ENCODE measurements at places on chromosomes 1 and 21.

- no peak for DNase-seq
Observed at GRCh38 chr1:57198912-57199311, 224.9 kb downstream of the DAB1 start.

DNA sequence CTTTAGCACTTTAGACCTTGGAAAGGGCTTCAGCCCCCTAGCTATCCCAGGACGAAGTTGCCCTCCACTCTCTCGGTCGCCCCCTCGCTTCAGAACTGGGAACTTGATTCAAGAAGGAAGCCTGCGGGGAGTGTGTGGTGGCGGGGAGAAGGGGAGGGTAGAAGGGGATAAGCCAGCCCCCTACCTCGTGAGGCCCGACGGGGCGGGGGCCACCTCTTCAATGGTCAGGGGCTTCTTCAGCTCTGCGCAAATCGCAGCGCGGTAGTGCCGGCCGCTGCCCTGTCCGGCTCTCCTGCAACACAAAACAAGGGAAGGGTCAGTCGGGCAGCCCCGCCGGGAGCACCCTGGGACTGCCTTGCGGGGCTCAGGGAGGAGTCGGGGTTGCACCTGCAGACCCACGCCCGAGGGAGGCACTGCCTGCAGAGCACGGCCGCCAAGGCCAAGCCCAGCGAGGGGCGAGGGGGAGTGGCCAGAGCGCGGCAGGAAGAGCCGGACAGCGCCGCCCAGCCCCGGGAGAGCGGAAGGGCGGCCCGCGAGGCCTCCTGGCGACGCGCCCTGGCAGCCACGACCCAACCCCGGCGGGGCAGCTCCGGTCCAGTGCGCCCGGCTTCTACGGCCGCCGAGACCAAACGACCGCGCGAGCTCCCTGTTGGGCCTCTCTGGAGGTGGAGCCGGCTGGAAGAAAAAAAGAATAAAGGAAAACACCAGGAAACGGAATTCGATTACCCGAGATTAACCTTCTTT, 56.2 kb upstream of the RASAL2 start:
- DNase-seq = no peak

DNA sequence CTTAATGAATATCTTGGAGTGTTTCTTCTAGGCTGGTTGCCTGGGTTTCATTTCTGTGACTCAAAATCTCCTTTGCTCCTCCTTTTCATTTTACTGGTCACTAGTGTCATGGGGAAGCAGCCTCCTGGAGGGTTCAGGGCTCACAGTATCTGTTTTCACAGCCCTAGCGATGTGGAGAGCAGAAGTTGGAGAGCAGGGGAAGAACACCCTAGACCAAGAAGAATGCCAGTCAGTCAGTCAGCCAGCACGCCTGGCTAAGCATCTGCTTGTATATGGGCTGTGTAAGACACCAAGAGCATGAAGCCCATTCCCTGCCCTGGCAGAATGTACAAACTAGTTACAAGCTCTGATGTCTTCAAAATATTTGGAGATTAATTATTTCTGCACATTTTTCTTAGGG, 7.9 kb downstream of the RXRG start:
- DNase-seq = no peak

- no peak for DNase-seq
Observed at GRCh38 chr1:180382326-180383115, 119.9 kb downstream of the ACBD6 start.

DNA sequence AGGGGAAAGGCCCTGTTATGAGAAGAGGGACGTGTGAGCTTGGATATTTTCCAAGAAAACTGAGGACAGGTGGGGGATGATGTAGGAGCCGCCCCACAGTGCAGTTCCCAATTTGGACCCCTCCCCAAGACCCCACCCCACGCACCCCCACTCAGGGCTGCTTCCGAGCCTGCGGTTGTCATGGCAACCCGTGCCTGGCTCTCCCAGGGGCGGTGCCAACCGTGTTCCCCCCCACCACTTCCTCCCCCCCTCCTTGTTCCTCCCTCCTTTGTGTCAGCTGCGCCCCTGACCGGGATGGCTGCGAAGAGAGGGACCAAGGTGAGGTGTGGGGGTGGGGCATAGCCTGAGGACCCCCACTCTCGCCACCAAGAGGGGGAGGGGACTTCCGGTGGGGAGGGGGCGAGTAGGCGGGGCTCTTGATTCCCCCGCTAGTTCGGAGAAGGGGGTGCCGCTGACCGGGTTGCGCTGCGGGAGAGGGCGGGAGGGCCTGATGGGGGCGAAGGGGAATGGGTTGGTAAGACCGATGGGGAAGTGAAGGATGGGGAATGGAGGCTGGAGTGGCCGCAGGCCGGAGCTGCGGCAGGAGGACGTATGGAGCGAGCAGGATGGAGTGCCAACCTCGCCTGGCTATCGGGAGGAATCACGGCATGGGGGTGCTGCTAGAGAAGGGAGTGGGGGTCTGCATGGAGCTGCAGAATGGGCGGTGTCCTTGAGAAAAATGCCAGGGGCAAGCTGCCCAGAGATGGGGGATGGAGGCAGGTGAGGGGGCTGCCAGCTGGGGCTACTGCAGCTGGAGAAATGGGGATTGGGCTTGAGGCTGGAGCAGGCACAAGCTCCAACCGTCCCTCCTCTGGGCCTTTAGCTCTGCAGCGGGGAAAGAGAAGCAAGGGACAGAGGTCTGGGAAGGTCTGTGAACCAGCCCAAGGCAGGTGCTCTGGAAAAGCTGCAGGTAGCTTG, 953 bp downstream of the TRIM46 start:
- no peak for DNase-seq

- DNase-seq = no peak
Observed at GRCh38 chr1:198205016-198205684, 48.4 kb downstream of the NEK7 start.

- DNase-seq = no peak
Observed at GRCh38 chr1:177278626-177279390, 108.0 kb downstream of the BRINP2 start.

- no peak for DNase-seq
Observed at GRCh38 chr1:163083690-163084089, 14.5 kb downstream of the RGS4 start.

DNA sequence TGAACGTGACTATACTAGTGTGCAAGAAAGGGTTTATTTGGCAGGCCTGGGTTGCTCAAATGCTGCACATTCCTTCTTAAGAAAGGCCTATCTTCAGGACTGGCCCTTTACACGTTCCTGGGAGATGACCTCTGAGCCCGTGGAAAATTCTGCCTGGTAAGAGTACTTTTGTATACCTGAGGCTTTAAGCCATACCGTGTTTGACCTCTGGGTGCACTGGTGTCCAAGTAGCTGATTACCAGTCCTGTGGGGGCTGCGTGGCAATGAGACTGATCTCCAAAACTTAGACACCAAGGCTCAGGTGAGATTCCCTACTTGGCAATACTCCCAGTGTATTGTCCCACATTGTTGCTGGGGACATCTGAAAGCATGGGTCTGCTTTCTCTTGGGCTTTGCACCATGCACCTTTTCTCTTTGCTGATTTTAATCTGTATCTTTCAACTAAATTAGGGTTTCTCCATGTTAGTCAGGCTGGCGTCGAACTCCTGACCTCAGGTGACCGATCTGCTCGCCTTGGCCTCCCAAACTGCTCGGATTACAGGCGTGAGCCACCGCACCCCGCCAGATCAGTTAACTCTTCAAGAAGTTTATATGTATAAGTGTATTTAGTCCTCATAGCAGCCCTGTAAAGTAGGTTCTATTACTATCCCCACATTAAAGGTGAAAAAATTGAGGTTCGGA, 44.5 kb downstream of the TRIM33 start:
- no peak for DNase-seq

DNA sequence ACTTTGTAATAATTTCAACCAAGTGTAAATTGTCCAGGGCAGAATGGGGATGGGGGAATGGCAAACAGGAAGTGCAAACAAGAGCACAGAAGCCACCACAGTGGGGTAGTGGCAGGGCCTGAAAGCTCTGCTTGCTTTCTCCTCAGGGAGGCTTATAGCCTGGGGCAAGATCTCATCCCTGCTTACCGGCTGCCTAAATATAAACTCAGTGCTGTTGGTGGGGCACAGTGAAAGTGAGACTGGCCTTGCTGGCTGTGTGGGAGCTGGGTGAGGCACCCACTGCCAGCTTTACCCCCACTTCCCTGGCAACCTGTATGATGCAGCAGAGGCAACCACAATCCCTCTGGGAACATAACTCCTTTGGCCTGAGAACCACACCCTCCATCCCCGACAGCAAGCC, 15.2 kb downstream of the STYXL2 start:
- no peak for DNase-seq

DNA sequence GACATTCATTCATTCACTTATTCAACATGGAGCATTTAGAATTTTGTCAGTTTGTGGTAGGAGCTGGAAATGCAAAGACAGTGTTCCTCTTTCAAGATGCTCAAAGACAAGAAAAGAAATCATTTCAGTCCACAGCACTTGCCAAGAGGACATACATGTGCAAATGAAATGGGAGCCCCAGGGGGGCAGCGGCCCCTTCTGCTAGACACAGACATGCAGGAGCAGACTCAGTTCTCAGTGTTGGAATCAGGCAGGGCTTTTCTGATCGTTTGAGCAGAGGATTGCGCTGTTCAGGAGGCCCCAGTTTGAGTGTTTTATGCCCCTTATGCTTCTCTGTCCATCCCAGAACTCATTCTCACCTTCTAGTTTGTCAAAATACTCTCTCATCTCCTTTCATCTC, 35.6 kb upstream of the VASH2 start:
- no peak for DNase-seq

GRCh38 chr1:222229672-222230312, 318.1 kb downstream of the HHIPL2 start:
- DNase-seq = no peak

DNA sequence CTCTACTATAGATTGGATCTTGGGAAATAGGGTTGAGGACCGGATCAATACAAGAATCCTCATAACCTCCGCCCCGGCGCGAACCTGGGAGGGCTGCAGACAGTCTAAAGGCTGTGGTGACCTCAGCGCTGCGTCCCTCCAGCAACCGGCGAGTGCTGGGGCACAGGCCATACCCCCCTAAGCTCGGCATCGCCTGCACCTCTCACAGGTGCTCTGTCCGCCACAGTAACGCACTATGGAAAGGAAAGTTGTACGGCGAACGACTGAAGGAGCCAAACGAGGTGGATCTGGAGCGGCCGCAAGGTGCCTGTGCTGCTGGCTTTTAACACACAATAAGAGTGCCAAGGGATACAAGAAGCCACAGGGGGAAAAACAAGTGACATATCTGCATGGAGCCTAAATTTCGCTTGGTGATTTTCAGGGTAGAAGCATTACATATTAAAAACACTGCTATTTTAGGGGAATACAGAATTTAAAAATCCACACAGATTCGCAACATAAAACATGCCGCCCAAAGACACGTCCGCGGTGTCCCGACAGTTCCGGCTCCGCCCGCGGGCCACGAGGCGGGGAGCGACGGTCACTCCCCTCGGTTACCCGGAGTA, 1.4 kb upstream of the RBM15 start:
- DNase-seq = no peak

DNA sequence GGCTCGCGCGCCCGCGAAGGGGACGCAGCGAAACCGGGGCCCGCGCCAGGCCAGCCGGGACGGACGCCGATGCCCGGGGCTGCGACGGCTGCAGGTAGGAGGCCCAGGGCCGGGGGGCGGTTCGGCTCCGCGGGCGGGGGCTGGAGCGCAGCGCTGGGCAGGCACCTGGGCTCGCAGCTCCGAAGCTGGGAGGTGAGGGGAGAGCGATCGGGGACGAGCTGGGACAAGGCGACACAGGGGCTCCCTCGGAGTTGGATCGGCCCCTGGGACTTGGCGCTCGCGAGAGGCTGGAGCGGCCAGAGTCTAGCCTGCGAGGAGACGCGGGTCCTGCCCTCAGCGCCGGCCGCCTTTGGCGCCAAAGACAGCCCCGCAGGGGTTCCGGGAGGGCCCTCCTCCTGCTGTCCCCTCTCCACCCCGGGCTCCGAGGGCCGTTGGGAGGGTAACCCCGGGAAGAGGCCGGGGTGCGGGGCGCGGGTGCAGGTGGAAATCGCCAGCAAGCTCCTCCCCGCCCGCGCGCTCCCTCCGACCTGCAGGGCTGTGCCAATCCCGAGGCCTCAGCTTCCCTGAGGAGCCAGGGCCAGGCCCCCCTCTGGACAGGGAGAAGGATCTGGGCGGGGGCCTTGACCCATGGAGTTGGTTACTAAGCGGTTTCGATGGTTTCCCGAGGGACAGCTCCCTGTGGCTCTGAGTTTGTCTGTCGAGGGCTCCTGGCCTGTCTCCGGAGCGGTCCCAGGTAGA, 401 bp downstream of the TP73 start:
- no peak for DNase-seq

- no peak for DNase-seq
Observed at GRCh38 chr1:40712997-40713396, 21.5 kb downstream of the NFYC start.

DNA sequence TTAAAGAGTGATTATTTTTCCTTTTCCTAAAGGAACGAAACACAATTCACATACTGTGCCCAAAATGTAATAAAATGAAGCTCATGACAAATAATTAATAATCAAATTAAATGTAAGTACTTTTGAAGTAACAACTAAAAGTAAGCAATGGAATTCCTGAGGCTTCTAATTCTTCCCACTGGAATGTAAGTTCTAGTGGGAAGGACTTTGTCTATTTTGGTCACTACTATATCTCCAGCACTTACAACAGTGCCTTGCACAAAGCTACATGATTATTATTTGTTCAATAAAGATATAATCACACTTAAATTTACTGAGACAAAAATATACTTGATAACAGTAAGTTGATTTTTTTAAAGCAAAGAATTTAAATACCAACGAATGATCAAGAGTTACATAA, 128.8 kb downstream of the COQ8A start:
- no peak for DNase-seq

DNA sequence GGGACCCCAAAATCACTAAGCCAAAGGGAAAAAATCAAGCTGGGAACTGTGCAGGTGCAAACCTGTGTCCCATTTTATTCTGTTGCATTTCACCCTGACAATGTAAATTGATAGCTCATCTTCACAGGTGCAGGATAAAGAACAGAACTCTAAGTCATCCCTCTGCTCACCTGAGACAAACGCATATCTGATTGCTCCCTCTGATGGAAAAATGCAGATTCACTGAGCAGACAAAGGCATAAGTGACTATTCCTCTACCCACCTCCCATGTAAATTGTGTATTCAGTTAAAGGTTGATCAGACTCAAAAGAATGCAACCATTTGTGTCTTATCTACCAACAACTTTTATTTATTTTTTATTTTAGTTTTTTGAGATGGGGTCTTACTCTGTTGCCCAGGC, 644.2 kb downstream of the PTPRU start:
- no peak for DNase-seq

GRCh38 chr1:206709322-206709721, 24.6 kb downstream of the MAPKAPK2 start:
- DNase-seq = no peak

- no peak for DNase-seq
Observed at GRCh38 chr1:101112051-101112780, 86.6 kb upstream of the DPH5 start.

DNA sequence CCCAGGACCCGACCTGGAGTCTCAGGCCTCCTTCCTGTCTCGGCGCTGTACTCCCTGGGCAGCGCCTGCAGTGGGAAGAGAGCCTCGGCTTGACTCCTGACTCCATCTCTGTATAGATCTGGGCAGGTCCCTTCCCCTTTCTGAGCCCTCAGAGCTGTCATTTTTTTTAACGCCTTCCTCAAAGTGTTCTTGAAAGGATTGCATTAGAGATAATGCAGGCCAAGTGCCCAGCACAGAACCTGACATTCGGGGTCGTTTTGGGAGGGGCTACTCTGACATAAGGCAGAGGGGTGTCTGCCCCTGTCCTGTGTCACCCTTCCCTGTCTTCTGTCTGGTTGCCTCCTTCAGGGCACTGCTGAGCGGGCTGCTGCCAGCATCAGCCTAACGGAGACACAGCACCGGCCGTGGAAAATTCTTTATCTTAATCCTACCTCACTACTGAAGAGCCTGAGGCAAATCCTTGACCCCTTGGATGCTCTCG, 271.6 kb downstream of the TRABD2B start:
- DNase-seq = no peak

Measured in brain pericyte (primary cell).